ENCODE measurements at places on chromosomes 11 and 22.

DNA sequence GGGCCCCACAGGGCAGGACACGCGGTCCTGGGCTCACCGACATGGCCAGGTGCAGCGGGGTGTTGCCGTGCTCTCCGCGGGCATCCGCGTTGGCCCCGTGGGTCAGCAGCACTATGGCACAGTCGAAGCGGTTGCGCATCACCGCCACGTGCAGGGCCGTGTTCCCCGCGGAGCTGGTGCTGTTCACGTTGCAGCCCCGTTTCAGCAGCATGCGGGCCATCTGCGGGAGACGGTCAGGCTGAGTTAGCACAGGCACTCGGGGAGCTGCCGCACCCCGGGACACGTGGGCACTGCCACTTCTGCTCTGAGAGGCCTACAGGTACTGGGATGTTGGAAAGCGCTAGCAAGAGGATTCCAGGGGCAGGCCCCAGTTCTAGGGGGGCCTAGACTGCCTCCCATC, 22.3 kb upstream of the BAIAP2L2 start:
- DNase-seq = no peak

GRCh38 chr11:128285321-128285720, 302.0 kb downstream of the ETS1 start:
- DNase-seq = no peak

DNA sequence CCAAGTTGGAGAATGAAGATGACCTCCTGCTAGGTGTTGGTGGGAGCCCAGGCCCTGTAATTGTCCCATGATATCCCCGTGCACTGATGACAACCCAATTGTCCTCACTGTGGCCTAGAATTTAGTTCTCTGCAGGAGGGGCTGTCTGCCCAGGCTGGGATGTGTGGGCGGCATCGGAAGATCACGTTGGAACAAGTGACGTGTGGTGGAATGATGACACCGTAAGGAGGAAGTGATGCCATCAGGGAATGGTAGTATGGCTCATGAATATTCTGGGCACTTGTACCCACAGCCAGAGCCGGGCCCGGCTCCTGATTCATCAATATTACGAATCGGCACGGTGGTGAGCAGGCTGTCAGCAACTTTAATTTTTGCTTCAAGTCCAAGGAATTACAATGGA, 111.6 kb downstream of the MIAT start:
- DNase-seq = no peak

GRCh38 chr22:46936378-46936903, 174.0 kb downstream of the TBC1D22A start:
- DNase-seq = no peak

- no peak for DNase-seq
Measured at GRCh38 chr11:67463680-67464410, 5.2 kb downstream of the TMEM134 start.

DNA sequence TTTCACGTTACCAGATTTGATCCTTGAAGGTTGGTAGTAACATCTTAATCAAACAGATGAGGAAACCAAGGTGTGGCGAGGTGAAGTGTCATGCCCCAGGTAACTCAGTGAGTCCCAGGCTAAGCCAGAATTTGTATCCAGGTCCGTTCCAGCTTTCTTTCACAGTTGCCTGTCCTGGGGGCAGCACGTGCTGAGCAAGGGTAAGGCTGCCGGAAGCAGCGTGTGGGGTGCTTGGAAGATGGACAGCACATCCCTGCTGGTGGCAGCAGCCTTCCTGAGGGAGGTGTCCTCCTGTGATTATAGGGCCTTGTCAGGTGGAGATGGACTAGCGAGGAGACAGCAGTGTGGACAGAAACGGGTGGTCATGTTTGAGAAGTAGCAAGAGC, 50.9 kb downstream of the TRIOBP start:
- no peak for DNase-seq

- no peak for DNase-seq
Measured at GRCh38 chr22:32591620-32592019, 117.0 kb downstream of the FBXO7 start.

DNA sequence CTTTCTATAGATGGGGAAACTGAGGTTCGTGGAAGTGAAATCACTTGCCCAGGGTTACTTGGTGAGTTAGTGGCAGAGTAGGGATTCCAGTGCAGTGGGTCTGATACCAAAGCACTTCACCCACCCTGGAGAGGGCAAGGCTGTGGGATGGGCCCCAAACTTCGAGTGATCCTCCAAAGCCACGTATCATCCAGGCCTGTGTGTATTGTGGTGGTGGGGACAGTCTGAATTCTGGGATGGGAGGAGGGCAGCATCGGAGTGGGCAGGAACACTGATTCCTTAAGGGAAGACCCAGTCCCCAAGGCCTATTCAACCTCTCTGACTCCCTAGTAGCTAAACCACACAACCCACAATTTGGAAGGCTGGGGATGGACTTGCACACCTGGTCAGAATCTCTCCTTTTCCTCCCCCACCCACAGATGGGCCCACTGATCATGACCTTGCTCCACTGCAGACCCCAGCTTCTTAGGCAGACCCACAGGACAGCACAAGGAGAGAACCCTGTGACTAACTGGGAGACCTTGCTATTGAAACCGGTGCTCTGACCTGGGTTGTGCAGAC, 11.5 kb downstream of the TMPRSS13 start:
- DNase-seq = no peak

DNA sequence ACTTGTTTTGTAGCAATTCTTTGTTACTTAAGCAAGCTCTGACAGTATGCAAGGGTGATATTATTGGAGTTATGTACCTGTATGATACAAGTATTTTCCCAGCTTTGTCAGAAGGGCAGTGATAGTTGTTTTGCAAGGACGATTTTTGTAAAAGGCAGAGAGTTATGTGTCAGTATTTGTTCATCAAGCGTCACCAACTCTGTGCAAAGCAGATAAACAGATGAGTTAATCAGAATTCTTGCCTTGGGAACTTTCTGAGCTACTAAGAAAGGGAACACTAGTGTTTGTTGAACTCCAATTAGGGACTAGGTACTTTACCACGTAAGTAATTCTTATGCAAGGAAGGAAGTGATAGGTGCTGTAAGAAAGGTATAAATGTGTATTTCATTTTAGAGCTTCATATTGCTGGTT, 1.4 kb downstream of the USP47 start:
- DNase-seq = no peak

DNA sequence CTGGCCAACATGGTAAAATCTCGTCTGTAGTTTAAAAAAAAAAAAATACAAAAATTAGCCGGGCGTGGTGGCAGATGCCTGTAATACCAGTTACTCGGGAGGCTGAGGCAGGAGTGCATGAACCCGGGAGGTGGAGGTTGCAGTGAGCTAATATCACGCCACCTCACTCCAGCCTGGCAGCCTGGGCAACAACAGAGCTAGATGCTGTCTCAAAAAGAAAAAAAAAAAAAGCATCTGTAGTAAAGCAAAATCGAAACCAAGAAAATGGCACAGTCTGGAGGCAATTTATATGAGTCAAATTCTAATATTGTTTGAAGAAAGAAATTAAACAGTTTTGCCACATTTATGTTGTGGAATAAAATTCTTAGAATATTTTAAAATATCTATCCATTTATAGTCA, 365.0 kb upstream of the CHORDC1 start:
- no peak for DNase-seq

GRCh38 chr22:47010211-47010610, 247.8 kb downstream of the TBC1D22A start:
- DNase-seq = no peak

DNA sequence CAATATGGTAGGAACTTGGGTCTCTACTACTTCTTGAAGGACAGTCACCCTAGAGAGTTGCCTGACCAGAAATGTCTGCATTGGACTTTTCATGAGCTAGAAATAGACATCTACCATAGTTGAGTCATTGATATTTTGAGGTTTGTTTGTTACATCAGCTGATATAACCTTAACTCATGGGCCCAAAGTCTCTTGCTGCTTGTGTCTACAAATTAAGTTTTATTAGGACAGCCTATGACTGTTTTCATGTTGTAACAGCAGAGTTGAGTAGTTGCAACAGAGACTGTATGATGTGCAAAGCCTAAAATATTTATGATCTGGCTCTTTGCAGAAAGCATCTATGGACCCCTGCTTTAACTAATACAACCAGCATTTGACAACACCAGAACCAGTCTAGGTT, 155.3 kb downstream of the MIAT start:
- no peak for DNase-seq

Measured in GDM1 (cell line).